Effector memory CD4-positive, alpha-beta T cell (primary cell): ENCODE measurements at places on chromosomes 7 and 10.

DNA sequence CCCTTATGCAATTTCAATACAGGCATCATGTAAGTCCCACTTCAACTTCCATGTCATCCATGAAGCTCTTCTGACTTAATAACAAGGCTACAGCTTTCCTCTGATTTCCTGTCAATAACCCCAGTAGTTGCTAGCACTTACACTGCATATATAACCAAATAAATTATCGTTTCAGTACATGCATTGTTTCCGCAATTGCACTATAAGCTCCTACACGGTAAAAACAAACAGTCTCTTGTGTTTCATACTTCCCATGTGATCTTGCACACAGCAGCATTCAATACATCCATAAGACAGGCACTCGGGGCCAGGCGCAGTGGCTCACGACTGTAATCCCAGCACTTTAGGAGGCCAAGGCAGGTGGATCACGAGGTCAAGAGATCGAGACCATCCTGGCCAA, 41.4 kb downstream of the FBXW4 start:
- no peak for DNase-seq

GRCh38 chr10:11682267-11682683, 59.9 kb upstream of the ECHDC3 start:
- no peak for DNase-seq

- DNase-seq, result no peak
Observed at GRCh38 chr7:8387551-8388256, 45.7 kb upstream of the NXPH1 start.

DNA sequence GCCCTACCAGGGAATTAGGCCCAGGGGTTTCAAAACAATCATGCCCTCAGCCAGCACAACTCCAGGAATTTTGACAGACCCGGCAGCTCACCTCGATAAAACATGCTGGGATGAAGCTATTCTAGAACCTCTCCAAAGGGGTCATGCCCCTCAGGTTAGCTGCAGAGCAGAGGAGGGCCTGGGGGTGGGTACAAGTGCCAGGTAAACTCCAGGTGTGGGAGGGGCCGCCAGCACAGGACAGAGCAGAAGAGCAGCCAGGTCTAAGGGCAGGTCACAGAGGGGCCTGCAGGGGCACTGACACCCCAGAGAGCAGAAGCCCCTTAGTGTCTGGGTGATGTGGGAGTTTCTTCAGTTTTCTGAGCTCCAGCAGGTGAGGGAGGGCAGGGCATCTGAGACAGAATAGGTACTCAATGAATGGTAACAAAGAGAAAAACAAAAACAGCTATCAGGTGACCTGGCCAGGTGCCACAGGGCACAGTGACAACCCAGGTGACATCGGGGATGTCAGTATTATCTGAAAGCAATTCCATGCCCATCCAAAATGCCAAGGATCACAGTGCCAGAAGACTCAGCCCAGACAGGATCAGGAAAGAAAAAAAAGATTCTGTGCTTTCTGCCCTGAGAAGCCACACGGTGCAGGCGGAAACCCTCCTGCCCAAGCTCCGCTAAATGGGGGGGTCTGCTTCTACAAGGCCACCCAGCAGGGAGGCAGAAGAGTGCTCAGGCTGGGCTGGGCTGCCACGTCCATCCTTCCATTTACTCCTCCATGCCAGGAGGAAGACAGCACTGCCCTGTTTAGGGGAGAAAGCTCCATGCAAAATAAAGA, 104.5 kb downstream of the TNS3 start:
- no peak for DNase-seq

DNA sequence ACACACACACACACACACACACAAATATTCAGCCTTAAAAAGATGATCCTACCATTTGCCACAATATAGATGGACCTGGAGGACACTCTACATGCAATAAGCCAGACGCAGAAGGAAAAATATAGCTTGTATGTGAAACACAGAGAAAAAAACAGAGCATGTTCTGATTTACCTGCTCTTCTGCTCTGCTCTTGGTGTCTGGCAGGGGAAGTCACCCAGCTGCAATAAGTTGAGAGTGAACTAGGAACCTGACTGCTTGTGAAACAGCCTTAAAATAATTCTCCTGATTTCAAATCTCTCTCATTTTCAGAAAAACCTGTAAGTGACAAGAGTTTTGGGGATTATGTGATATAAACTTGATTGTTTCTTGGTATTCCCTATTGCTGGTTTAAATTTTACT, 31.0 kb upstream of the KCND2 start:
- DNase-seq, result no peak

DNA sequence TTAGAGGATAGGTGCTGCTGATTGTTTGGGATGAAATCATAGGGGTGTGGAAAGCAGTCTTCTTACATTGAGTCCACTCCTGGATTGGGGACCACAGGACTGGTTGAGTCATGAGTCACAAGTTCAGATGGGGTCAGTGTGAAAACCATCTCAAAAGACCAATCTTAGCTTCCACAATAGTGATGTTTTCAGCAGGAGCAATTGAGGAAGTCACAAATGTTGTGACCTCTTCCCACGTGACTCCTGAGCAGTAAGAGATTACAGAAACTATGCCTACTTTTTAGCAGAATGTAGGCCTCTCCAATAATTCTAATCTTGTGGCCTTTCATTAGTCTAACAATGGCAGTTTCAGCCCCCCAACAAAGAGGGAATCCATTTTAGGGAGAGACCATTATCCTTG, 256.9 kb upstream of the CDC14C start:
- DNase-seq, result no peak

DNA sequence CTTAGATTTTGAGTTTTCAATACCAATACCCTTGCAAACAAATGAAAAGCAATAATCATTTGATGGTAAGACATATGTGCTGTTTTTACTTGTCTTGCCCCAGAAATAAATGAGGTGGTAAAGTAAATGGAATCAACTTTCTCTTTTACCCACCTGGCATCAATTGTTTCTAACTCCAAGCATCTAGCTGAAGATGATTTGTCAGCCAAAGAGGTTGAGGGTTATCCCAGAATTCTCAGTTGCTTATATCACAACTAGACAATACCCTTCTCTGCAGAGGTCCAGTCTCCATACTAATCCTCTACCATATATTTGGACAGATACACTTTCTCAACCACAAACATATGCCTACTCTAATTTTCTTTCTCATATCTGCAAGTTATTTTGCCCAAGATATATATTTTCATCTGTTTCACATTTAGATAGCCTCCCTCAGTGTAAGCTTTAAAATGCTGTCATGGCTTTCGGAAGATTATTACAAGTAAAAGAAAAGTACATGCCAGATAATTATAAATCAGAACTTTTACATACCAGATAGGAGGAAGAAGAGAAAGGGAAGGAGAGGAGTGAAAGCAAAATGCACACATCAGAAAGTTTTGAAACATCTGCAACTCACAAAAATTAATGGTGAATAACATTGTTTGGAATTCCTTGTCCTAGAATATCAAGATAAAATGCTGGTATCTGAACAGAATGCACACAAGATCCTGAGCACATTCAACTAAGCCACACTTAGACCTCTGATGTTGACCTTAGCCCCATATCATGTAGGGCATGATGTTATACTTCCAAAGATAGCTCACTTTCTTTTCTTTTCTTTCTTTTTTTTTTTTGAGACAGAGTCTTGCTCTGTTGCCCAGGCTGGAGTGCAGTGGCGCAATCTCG, 146.6 kb downstream of the REEP3 start:
- DNase-seq, result no peak

DNA sequence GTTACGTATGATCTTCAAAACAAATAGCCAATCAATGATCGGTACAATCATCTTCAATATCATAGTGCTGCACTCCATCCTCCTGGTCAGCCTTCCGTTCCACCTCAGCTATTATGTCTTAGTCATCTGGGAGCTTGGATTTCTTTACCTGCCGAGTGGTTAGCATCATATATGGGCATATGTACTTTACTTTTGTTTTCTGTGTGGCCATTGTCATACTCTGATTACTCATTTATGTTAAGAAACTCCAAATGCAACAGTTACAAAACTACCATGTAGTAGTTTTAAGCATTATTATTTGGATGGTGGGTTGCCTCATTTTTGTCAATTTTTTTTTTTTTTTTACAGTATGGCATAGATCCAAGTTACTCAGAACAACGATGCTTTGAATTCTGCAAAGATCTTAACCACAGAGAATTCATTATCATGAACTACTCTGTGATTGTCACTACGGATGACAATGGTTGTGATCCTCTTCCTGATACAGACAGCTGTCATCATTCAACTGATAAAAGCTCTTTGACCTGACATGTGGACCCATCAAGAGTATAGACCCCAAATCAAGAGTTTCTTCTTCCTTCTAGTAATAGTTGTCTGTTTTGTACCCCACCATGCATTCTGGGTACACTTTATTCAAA, 52.1 kb upstream of the NME8 start:
- DNase-seq, result no peak

DNA sequence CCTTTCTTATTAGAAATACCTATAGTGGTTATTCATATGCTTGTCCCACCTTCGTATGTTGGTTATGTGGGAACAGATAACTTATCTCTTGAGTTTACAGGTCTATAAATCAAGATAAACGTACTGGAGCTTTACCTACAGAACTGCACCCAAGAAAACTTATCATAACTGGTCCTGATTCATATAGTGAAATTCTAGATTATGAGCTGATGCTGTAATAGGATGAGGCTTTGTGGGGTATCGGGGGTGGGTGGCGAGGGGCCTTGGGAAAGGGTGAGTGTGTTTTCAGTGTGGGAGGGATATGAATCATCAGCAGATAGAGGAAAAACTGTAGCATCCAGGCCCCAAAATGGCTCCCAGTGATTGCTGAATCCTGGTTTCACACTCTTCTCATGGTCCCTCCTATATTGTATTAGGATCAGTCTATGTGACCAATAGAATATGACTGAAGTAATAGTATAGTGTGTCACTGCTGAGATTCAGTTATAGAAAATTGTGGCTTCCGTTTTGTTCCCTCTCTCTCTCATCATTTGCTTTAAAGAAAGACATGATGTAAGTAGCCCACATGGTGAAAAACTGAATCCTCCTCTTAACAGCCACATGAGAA, 706.8 kb upstream of the LRRTM3 start:
- no peak for DNase-seq

GRCh38 chr10:100303724-100304319, 17.3 kb upstream of the BLOC1S2 start:
- DNase-seq, result no peak

DNA sequence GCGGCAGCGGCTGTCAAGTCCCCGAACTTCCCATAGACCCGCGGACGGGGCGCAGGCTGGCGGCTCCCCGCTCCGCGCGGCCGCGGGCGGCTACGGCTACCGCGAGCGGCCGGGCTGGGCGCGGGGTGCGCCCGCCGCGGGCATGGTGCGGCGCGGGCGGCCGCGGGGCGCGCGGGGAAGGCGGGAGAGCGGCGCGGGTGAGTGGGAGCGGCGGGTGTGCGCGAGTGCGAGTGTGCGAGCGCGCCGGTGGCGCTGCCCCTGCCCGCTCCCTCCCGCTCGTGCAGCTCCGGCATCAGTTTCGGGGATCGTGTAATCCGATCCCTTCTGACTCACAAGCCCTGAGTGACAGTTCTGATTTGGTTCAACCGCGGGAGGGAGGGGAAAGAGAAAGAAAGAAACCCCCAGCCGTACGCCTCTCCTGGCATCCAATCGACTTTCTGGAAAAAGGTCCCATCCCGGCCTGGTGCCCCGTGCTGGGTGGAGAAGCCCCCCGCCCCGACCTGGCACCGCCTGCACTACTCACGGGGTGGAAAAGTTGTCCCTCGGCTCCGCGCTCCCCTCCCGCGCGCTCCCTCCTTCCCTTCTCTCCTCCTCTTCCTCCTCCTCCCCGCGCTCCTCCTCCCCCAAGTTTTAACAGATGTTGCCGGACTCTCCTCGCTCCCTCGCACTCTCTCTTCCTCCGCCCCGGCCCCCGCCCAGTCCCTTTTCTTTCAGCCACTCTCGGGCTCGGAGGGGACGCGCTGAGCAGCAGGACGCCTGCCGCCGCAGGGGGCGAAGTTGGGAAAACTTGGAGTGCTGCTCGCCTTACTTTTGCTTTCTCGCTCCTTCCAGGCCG, at the start of gene GLI3:
GLI3 (minus strand) TSS at position 234 of the 835 bp plus-strand sequence. CDS start 13,956 bp downstream, outside the sequence.
- DNase-seq, result no peak

DNA sequence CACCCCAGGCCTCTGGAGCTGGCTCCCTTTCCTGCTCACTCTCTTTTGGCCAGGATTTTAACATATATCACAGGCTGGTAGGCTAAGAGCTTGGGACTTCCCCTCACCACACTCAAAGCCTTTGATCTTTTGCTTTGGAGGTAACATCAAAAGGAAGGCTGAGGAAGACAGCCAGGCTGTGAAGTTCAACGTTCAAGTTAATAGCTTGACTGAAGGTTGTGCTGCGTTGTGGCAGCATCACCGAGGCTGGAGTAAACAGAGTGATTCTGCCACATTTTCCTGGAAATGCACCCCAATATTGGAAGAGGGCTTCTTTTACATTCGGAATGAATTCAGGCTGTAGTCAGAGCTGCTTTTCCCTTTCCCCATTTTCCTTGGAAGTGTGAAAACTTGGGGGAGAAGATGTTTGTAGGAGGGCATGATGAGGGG, 57.3 kb downstream of the TCF7L2 start:
- peak; percentile 31 for DNase-seq

GRCh38 chr10:46092524-46093081, 46.5 kb upstream of the MSMB start:
- peak; percentile 22 for DNase-seq

DNA sequence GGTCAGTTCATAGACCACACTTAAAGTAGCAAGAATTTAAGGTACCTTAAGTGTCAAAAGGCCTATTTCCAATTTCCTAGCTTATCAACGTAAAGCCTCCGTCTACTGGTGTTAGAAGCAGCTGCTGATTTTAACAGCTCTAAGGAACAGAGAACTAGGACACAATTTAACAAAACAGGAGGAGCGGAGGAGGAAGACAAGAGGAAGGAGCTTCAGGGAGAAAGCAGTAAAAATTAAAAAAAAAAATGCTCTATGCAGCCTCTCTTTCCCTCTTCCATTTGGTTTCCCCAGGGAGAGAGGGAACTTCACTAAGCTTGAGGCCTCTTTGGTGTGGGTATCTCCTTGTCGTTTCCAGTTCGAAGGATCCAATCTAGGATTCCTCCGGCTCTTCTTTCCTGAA, 22.7 kb downstream of the ARHGAP21 start:
- no peak for DNase-seq

GRCh38 chr7:135286876-135287275, 53.2 kb downstream of the STRA8 start:
- DNase-seq, result no peak

- no peak for DNase-seq
Observed at GRCh38 chr10:35470248-35470924, 134.1 kb downstream of the CCNY start.

DNA sequence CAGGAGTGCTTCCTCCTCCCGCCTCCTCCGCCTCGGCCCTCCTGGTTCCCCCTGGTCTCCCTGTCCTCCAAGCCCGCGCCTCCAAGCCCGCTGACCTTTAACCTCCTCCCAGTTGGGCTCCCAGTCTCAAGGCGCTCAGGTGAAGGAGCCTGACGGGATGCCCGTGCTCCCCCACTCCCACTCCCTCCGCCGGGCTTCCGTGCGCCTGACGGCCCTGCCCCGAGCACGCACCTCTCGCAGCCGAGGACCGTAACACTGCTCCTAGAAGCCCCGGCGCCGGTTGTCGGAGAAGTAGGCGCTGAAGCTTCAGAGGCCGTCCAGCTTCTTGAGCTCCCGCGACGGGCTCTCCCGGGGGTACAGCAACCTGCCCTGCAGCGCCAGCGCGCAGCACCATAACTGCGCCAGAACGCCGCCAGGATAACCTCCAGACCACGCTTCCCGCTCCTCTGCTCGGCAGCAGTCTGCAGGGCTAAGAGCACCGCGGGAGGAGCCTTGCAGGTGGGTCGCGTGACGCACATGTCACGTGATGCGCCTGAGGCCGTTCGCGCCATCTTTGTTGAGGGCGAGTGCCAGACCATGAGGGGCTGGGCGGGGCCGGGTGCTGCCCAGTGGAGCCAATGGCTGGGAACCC, 71.0 kb upstream of the ZNF479 start:
- DNase-seq, result no peak
